Tongue (tissue), 3 donors: ENCODE measurements at places on chromosomes 5 and 9.

- DNase-seq = no peak
Observed at GRCh38 chr5:119136666-119137318, 65.9 kb downstream of the DMXL1 start.

GRCh38 chr9:34373749-34374148, 2.9 kb downstream of the MYORG start:
- DNase-seq = no peak

DNA sequence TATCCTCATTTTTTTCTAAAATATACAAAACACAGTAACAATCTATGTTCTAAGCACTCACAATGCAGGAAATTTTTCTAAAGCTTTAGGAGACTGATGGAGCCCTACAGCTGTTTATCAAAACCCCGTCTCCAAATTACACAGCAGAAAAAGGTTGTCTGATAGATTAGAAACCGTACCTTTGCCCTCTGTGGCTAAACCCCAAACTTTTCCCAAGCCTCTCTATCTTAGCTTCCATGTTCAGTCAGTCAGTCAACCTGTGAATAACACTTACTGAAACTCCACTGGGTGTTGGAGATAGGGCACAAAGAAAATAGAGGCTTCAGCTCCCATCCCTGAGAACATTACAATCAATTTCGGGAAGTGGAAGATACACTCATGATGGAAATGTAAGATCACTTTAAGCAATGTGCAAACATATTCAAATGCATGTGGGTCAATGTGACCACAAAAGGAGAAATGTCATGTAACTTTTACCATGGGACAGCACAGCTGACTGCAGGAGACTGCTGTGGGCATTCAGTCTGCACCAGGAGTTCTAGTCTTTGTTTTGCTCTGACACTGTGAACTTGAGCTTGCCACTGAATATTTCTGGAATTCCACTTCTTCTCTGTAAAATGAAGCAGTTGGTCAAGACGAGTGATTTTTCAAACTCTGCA, 279.5 kb upstream of the PIK3R1 start:
- no peak for DNase-seq

DNA sequence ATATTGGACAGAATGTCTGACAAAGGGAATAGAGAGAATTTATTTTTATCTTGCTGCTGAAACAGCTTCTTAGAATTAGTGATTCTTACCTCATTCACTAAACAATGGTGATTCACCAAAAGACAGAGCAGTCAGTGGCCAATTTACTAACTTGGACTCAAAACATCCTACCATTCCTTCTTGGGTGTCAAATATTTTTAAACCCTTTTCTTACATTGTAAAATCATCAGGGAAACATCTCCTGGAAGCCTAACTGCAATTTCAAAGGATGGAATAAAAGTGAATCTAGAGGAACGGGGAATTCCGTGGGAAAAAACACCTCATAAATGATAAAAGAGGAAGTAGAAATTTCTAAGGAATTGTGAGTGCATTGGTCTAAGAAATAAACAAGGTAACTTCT, 97.7 kb downstream of the LHFPL2 start:
- no peak for DNase-seq

DNA sequence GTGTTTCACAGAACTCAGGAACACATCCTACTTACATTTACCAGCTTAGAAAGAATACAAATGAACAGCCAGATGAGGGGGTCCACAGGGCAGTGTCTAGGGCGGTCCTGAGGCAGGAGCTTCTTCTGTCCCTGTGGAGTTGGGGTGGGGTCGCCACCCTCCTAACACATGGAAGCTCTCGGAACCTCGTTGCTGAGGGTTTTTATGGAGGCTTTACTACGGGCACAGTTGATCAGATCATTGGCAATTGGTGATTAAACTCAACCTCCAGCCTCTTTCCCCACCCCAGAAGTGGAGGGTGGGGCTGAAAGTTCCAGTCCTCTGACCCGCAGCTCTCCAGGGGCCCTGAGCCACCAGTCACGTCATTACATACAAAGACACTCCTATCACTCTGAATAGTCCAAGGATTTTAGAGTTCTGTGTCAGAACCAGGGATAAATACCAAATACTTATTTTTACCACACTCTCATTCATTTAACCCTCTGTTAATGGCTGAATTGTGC, 156.9 kb downstream of the COL23A1 start:
- DNase-seq = no peak

- DNase-seq = no peak
Observed at GRCh38 chr5:124436294-124436693, 310.1 kb downstream of the ZNF608 start.

- DNase-seq = peak; percentile 72
Observed at GRCh38 chr9:127014216-127014909, 99.8 kb downstream of the RALGPS1 start.

- DNase-seq = no peak
Observed at GRCh38 chr5:76971511-76971910, 18.7 kb downstream of the CRHBP start.

DNA sequence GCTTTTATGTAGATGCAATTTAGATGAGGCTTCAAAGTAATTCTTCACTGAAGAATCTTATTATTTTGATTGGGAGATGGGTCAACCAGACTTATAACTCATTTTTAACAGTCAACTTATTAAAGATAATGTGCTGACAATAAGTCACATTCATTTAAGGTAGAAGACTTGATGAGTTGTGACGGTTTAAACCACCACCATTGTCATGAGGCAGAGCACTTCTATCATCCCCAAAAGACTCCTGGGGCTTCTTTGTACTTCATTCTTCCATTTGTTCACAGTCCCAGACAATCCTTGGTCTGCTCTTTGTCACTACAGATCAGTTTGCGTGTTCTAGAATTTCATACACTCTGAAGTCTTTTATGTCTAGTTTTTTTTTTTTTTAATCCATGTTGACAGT, 346.1 kb downstream of the RASEF start:
- no peak for DNase-seq

- DNase-seq = no peak
Observed at GRCh38 chr9:116724123-116724522, 37.0 kb downstream of the TRIM32 start.

DNA sequence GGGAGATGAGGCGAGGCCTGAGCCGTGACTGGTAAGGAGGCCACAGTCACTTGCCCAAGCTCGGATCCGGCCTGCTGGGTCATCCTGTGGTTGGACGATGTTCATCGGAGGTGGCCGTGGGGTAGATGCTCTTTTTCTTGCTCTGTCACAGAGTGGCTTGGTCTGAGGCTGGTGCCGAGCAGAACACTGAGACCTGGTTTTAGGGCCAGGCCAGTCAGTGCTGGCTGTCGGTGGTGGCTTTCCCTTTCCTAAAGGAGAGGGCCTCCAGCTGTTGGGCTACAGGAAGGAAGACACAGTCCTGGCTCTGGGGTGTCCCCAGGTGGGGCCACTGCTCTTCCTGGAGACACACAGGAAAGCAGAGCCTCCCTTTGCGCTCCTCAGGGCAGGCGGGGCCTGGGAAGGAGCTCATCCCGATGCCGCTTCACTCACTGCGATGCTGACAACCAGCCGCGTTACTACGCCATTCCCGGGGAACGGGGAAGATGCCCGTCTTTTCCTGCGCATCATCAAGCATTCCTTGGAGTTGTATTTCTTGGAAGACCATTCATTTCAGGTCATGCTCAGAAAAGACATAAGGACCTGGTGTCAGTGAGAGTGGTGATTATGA, 254.8 kb upstream of the IRX4 start:
- DNase-seq = no peak

GRCh38 chr5:171797543-171797942, 11.9 kb downstream of the SMIM23 start:
- DNase-seq = no peak

GRCh38 chr5:61275841-61276240, 56.2 kb upstream of the ZSWIM6 start:
- peak; percentile 28 for DNase-seq

- DNase-seq = no peak
Observed at GRCh38 chr9:98351370-98351769, 95.9 kb upstream of the TBC1D2 start.

DNA sequence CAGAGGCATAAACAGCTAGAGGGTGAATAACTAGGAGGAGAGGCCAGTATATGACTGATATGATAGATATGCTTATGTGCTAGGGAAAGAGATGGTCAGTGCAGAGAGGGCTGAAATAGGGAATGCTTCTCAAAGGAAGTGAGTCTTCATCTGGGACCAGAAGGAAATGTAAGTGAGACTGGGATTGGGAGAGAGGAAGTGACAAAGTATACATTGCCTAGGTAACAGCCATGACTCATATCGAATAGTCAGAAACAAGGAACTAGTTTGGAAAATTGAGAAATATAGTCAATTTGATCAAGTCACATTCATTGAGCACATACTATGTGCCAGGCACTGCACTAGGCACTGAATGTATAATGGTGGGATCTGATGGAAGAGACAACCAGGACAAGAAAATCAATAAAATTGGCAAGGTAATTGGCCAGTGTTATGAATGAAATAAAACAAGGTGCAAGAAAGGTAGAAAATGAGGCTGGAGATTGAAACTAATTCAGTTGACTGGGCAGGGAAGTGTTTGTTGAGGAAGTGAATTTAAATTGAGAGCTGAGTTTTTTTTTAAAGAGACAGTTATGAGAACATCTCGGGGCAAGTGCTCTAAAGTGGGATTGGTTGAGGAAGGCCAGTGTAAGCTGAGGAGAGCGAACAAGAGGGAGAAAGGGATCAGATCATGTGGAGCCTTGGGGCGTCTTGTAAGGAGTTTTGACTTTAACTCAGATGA, 4.3 kb downstream of the ERAP2 start:
- no peak for DNase-seq

GRCh38 chr5:117454716-117455212, 880.1 kb upstream of the SEMA6A start:
- peak; percentile 22 for DNase-seq

GRCh38 chr5:35852084-35852734, 4.5 kb upstream of the IL7R start:
- no peak for DNase-seq

GRCh38 chr5:6069496-6070185, 308.7 kb downstream of the MED10 start:
- no peak for DNase-seq

DNA sequence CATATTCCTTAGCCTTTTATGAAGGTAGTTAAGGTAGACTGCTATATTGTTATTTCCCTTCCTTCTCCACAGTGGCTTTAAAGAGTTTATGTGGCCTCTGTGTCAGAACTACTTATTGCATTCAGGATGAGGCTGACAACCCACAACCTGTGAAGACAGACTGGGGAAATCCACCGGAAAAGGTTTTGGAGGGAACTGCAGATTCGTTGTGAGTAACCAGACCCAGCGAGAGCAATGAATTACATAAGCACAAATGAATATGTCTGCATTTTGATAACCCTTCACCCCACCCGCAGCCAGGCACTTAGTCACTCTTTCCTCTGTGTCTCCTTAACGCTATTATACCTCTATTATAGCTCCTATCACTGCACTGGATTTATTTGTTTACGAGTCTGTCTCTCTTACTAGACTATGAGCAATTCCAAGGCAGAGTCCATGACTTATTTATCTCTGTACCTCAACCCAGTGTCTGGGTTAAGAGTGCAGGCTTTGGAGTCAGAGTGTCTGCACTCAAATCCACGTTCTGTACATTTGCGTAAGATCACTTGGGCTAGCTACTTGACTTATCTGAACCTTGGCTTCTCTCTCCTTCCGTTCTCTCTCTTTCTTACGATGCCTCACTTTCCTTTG, 19.2 kb downstream of the KCTD16 start:
- no peak for DNase-seq

DNA sequence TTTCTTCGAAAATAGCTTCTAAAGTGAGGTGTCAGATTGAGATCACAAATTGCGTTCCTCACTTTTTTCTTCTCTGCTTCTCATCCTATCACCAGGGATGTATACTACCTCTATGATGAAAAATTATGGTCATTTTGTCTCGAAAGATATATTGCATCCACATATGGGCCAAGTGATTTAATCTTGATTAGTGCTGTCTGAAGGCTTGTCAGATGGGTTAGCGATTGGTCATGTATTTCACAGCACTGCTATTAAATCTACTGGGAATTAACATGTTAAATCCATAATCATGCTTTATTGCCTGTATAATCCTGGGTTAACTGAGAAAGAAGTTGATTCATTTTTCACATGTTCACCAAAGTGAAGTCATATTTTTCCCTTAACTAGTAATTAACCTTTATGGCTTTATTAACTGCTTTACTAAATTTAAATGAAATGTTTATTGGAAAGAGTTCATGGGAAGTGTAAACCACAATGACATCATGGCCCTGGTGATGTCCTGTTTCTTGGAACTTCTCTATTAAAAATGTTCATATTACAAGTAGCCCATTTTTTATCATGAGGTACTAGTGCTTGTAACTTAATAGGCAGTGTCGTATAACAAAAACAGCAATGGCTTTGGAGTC, 193.3 kb downstream of the SMC2 start:
- no peak for DNase-seq

DNA sequence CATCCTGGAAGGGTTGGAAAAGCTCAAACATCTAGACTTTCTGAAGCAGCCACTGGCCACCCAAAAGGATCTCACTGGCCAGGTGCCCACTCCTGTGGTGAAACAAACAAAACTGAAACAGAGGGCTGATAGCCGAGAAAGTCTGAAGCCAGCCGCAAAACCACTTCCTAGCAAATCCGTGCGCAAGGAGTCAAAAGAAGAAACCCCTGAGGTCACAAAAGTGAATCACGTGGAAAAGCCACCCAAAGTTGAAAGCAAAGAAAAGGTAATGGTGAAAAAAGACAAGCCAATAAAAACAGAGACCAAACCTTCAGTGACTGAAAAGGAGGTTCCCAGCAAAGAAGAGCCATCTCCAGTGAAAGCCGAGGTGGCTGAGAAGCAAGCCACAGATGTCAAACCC, 87.6 kb downstream of the MAP1B start:
- no peak for DNase-seq

DNA sequence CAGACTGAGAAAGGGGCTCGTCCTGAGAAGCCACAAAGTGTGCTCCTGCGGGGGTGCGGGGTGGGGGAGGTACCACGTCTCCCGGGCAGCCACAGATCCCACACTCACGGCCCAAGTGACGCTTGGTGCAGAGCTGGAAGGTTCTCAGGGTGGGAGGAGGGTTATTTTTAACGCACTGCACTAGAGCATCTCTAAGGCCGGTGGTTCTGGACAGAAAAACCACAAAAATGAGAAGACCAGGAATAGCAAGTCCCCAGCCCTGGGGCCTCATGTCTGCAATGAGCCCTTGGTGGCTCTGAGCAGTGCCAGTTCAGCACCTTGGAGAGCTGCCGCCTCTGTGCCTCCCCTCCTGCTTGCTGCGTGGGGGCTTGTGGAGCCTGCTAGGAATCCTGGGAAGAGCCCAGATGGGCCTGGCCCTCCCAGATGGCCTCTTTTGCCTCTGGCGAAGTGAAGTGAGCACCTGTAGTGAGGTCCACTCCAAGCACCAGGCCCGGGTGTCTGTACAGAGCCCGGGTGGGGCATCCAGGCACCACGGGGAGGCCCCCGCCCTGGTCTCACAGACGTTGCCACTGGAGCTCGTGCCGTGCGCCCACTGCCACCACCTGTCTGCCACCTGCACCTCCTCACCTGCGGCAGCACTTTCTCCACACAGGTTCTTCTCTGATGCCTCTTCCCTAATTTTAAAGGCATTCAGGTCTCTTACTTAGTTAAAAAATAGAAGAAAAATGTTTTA, 48.9 kb upstream of the CACNA1B start:
- DNase-seq = peak; percentile 68
